CD4-positive, alpha-beta T cell treated with Interferon gamma for 1 hour (primary cell): ENCODE measurements at places on chromosomes 5 and 9.

- no peak for DNase-seq
Observed at GRCh38 chr5:1075931-1076330, 35.9 kb downstream of the SLC12A7 start.

DNA sequence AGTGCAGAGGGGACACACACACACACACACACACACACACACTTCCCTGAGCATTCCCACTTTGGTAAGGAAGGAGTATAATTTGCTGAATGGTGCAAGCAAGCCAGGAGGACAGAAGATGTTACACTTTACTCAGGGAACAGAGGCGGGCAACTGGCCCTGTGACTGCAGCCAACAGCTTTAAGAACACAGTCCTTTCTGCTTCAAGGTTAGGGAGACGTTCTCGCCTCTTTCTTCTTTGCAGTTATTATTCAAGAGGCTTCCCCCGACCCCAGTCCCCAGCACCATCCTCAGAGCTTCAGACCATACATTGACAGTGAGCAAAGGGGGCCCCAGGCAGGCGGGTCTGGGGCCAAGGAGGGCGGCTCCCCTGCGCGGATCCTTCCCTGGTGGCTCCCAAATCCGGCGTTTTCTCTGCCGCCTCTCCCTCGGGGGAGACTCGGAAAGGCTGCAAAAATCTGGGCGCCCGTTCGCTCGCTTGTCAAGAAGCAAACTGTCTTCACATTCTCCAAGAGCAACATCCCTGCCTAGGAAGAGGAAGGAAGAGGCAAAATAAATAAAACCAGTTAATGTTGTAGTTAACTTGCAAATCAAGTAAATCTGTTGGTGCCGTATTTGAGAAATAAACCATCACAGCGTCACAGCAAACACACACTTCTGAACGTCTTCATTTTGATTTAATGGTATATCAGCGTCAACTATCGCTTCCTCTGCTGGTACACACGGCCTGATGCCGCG is 3.8 kb upstream of the LHX2 start:
- DNase-seq: no peak

GRCh38 chr9:132016456-132016855 is 63.2 kb downstream of the MED27 start:
- no peak for DNase-seq

- DNase-seq: no peak
Observed at GRCh38 chr9:124412228-124412575, 3.0 kb downstream of the PSMB7 start.

GRCh38 chr9:117656002-117656401 is 48.2 kb upstream of the TLR4 start:
- DNase-seq: no peak

GRCh38 chr9:130188860-130189481 is 16.8 kb downstream of the NCS1 start:
- DNase-seq: no peak

- DNase-seq: no peak
Observed at GRCh38 chr5:432201-432927, 10.6 kb upstream of the EXOC3 start.

GRCh38 chr5:133945568-133945967 is 22.9 kb downstream of the C5orf15 start:
- DNase-seq: no peak

DNA sequence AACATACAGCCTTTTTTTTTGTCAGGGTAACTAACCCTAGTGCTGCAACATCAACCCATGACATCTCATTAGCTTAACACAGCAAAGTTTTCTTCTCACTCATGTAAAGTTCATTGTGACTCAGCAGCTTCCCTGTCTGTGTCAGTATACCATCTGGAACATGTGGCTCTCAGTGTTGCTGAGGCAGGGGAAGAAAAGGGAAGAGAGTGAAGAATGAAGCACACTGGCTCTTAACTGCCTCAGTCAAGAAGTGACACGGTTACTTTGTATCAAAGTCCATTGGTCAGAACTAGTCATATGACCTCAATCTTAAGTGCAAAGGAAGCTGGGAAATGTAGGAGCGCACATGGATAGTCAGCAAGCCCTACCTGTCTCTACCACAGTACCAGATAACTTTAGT is 185.0 kb upstream of the ELL2 start:
- peak; percentile 24 for DNase-seq

DNA sequence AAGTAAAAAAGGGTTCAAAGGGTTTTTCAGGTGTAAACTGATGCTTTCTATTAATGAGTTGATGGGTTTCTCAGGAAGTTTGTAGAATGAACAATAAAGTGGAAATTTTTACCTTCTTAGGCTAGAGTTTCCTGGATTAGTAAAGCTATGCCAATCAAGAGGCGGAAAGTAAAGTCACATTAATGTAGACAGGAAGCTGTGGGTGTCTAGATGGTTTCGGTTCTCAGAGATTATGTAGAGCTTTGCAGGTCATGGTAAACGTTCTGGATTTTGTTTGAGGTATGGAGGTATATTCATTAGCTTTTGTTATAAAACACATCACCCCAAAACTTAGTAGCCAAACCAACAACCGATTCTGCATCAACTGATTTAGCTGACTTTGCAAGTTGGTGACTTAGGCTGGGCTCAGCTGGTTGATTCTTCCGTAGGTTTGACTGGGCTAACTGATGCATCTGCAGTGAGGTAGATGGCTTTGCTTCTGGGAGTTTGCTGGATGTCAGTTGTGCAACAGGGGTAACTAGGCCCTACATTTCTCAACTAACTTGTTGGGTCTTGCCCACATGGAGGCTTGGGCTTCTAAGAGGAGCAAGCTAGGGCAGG is 273.8 kb downstream of the MSX2 start:
- no peak for DNase-seq

DNA sequence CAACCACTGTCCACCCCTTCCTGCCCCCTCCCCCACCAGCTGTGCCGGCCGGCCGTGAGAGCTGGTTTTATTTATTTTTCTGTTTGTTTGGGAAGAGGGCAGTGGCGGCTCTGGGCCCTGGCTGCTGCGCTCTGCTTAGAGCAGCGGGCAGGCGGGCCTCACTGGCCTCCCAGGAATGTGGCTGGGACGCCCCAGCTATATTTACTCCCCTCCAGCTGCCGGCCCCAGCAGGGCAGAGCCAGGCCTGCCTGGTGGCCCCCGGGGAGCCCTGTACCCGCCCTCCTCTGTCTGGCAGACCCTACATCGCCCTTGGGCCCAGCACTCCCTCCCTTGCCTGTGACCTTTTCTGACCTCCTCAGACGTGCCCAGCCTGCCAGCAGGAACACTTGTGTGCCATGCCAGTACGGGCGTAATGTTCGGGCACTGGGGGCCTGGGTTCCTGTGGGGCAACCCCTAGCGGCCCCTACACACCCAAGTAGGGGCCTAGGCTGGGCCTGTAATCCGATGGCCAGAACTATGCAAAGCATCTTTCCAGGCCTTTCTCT is 7.7 kb downstream of the CXXC5 start:
- DNase-seq: no peak

DNA sequence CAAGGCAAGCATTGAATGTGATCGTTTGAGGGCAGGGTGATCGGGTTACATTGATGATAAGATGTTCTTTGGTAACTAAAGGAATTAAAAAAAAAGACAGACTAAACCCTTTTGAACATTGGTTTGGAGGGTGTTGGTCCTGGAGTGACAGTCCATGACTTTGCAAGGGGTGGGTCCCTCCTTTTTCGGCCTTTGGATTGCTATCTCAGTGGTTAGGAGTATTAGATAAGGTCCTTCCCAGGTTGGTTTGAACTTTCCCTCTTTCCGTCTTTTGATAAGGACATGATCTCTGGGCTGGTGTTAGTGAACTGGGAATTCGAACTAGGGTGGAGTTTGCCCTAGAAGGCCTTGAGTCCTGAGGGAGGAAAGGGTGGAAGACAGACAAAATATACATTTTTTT is 5.4 kb upstream of the ABO start:
- DNase-seq: no peak

- no peak for DNase-seq
Observed at GRCh38 chr5:87136733-87137132, 130.9 kb upstream of the RASA1 start.

DNA sequence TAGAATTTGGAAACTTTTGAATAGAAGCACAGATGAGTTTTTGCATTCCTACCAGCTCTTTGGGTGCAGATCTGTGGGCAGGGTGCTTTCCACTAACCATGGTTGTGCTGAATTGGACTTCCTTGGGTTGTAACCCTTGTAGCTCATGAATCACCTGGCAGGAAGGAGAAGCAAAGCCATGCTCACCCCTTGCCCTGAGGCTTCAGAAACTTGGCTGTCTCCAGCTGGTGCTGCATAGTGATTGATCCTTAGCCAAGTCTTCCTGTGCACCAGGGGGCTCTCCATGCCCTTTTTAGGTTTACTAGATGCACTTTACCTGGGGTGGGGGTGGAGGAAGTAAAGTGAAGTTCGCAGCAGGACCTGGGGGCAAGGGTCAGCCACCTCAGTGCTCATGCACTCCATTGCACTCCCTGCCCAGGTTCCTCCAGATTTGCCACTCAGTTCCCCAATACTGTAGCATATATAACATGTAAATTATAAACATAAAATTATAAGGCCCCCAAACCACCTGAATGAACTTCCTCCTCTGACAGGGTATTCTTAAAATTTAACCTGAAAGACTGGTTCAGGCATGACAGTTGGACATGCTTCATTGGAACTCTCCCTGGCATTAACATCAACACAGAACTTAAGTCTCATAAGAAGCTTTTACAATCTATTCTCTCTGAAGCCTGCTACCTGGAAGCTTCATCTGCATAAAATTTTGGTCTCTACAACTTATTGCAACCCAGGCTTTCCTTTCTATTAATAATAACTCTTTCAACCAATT is 25.8 kb upstream of the IFNA14 start:
- DNase-seq: no peak

GRCh38 chr5:132639706-132640130 is 18.3 kb upstream of the IL13 start:
- no peak for DNase-seq

DNA sequence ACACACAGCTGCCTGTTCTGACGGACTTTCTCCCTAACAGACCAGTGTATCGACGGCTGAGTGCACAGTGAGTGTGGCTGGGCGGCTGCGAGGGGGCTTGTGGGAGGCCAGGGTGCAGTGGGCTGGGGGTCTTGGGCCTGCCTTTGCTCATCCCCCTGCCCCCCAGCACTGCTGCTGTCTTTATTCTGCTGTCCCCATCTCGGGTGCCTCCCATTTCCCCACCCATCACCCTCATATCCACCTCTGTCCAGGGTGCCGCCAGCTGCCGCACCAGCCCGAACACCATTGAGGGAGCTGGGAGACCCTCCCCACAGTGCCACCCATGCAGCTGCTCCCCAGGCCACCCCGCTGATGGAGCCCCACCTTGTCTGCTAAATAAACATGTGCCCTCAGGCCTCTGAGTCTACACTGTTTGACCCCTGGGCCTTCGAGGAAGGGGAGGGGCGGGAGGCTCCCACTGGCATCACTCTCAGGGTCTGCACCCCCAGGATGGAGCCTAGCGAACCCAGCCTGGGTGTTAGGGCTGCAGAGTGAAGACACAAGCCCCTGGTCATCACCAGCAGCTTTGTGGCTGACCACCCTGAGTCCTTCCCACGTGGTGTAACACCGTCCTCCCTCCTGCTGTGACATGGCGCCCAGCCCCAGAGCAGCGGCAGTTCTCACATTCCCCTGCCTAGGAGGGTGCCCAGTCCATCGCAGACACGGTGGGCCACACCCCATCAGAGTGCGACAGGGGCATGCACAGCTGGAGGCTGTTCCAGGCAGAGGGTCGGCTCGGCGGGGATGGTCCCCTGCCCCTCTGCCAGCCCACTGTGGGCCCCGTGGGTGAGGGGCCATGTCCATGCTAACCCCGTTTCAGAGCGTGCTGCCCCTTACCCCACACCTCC is 4.0 kb downstream of the LCN2 start:
- DNase-seq: no peak

GRCh38 chr5:177309351-177310191 is 2.1 kb downstream of the MXD3 start:
- DNase-seq: peak; percentile 74

DNA sequence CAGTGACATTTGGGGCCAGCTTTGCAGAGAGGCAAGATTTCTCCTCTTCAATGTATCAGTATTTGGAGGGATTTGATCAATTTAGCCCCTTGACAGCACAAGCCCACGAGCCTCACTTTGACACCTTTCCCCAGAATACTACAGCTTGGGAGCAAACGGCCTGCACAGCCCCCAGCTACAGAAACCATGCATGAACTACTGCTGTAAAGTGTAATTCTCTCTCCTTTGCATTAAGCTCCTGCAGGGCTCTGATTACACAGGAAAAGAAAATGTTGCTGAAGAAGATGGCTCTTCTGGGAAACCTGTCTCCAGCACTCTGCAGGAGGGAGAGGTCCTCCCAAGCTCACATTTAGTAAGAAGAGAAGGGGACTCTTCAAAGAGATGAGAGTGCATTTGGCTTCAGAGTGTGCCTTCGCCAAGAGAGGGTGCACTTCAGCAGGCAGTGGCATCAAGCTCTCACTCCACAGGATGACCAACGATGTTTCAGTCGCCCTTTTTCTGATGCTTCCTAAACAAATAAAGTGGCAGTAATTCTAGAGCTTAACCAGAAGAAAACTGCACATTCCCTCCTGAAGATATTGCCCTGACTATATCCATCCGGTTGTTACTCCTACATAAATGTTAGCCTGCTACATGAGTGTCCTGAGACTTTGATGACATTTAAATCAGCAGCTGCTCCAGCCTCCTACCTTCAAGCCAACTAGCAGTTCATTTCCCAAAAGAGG is 272.2 kb downstream of the AUH start:
- no peak for DNase-seq

GRCh38 chr5:132102101-132102701 is 28.6 kb downstream of the CSF2 start:
- DNase-seq: no peak

GRCh38 chr5:149796836-149797235 is 66.7 kb downstream of the PPARGC1B start:
- DNase-seq: no peak

DNA sequence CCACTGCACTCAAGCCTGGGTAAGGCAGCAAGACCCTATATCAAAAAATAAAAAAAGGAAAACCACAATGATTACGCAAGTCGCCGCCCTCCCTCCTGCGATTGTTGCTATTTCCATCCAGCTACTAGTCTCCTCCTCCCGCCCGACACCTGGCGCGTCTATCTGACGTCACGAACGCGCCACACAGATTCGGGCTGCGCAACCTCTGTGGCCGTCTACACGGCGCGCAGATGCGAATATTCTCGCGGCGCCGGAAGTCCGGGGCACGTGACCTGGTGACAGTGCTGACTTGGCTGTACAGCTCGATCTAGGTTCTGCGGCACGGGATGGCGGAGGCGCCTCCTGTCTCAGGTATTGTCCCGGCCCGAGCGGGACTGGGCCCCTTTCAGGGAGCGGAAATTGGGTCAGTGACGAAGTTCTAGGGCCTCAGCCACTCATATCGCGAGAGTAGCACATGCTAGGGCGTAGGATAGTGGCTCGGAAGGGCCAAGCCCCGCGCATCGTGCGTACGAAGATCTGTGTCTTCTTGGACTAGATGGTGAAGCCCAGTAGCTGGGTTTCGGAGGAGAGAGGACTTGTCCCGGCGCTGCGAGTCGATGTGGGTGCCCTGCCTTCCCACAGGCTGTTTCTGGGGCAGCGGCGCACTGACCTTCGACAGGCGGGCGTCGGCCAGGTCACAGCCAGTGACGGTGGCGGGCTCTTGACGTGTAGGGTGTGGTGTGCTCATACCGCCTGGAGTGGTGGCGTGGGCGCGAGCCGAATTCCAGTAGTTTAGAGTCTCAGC is at the start of gene NFX1:
Gene NFX1, plus strand, starts transcription at position 270 of the 784 bp plus-strand sequence. Its CDS starts 57 bp downstream, at position 327.
- peak; percentile 99 for DNase-seq
